NCI-H774 (cell line): ENCODE measurements at places on chromosomes 7 and 10.

GRCh38 chr7:81268551-81268950 is 349.7 kb upstream of the SEMA3C start:
- no peak for DNase-seq

GRCh38 chr7:102317231-102318059 is 30.8 kb downstream of the SH2B2 start:
- no peak for DNase-seq

DNA sequence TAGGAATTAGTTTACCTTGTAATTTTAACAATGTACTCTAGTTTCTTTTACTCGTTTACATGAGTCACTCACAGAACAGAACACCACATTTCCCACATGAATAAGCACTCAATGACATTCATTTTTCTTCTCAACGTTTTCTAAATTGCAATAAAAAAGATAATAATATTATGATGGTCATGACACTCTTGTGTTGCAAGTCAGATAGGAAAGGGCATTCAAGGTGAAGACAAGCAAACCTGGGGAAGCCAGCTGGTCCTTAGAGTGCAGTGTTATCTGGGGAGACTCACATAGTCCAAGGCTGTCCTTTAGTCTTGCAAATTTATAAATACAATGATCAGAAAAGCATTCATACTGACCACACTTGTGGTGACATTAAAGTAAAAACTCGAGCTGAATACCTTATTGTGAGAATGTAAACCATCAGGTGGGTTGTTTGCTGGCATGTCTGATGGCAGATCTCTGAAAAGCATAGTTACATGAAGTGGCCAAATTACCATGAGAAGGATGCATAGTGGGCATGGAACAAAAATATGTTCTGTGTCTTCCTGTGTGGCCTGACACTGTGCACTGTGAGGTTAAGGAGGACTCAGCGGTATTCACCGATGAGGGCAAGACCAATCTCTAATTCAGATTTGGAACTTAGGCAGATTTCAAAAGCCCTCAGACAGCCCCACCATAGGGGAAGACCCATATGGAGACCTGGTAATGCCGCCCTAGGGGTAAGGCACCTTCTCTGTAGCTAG is 158.9 kb upstream of the ASAH2 start:
- no peak for DNase-seq

DNA sequence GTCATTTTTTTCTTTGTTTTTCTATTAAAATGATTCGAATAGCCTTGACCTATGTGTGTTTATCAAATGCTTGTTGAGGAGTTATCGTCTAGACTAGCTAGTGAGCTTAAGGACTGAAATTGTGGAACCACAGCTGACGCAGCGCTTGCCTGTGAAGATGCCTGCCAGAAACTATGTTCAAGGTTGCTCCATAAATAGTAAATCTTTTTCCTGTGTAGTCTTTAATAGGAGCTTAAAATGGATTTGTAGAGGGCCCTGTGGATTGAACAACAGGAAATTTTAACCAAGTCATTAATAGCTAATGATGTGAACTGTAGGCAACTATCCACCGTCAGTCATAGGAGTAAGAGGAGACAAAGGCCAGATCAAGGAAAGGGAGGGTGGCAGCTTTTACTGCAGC is 145.1 kb downstream of the GNAI1 start:
- DNase-seq: no peak

- no peak for DNase-seq
Measured at GRCh38 chr10:82278401-82279182, 403.6 kb downstream of the NRG3 start.

GRCh38 chr7:13106513-13106912 is 419.1 kb downstream of the ARL4A start:
- DNase-seq: no peak

GRCh38 chr7:71251706-71252105 is 119.8 kb downstream of the GALNT17 start:
- no peak for DNase-seq

DNA sequence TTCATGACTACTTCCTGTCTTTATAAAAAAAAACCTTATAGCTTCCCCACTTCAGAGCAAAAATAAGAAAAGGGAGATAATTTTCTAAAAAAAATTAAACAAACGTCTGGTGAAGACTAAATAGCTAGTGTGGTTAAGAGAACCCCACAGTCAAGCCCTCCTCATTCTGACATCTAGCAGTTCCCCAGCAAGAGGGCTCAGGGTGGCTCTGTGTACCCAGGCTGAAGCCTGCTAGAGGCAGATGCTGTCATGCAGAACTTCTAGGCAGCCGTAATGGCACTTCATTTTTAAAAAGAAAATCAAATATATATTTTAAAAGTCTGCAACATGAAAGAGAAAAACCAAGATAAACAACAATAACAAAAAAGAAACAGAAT is 223.1 kb upstream of the KLF14 start:
- no peak for DNase-seq

DNA sequence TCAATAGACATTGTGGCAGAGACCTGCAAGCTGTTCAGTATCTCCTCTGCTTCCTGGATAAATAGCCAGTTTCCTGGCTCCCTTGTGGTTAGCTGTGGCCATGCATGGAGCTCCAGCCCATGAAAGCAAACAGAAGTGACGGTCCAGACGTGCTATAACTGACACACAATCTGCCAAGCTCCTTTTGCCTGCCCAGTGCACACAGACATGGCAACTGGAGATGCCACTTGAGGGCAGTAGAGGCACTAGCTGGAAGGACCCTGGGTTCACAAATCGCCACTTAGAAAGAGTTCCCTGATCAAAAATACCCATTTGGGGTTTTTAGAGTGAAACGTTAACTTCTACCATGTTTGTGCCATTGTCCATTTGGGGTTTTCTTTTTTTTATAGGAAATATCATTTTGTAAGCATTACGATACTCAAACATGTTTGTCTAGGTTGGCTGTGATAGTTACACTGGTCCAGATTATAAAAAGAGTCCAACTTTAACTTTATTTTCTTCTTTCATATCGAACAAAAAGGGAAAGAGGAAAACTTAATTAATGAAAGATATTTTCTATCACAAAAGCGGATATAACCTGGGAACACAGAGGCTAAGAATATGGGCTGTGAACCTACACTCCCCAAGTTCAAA is 31.3 kb downstream of the KIN start:
- no peak for DNase-seq

DNA sequence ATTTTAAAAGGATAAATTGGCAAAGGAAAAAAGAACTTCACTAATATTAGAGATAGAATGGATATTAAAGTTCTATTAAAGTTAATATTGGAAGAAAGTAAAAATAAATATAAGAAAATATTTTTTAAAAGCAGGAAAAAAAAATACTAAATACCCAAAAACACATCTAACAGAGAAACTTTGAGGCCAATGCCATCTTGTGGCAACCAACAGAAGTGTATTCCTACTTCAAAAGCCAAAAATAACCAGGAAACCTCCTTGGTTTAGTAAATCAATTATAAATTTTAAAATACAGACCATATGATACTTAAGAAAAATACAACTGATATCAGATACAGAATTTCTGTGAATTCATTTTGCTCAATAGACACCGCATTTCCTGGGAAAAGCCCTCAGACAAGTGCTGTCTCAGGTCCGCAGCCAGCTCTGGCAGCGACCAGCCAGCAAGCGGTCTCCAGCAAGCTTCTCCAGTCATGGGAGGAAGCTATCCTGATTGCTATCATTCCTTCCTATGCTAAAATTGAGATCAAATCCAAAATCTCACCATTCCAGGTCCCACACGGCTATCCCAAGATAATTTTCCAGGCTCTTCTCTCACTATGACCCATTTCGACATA is 65.3 kb downstream of the LMBR1 start:
- no peak for DNase-seq

DNA sequence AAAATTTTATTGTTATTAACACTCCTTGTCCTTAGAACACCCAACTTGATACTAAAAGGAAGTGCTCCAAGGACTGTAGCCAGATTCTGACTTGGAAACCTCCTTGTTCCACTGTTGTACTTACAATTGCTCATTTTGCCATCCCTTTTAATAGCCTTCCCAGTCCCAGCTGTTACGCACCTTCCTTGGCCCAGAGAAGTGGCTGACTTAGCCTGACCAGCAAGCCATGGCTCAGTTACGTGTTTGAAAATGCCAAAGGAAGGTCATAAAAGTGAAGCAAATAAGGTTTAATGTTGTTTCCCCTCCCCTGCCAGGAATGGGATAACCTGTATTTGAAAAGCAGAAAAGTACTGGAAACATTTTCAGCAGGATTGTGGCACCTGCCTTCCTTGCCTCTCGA is 3.7 kb upstream of the ANKRD1 start:
- no peak for DNase-seq

- no peak for DNase-seq
Measured at GRCh38 chr7:92735707-92736106, 100.7 kb downstream of the CDK6 start.

GRCh38 chr7:5384618-5385017 is 39.0 kb downstream of the TNRC18 start:
- no peak for DNase-seq

- no peak for DNase-seq
Measured at GRCh38 chr7:2001601-2002442, 230.9 kb downstream of the MAD1L1 start.

GRCh38 chr7:150788474-150789269 is 11.5 kb downstream of the TMEM176B start:
- no peak for DNase-seq

- DNase-seq: no peak
Measured at GRCh38 chr7:146768957-146769356, 652.4 kb downstream of the CNTNAP2 start.

DNA sequence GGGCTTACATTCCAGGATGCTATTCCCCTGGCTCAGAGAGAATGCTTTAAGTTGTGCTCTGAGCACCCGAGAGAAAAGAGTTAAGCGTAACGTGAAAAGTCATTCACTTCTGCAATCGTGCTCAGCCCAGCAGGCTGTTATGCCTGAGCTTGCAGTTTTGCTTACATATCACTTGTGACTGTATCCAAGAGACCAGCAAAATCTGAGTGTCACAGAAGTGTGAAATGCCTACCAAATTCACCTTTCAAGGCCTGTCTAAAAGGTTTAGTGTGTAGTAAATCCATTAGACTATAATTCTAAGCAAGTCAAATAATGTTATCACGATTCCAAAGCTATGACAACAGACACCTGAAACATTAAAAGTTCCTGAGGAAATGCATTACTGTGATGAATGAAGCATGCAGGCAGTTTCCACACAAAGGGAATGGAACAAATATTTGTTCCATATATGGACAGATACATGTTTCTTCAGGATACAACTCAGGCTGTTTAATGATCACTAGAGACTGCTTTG is 20.1 kb downstream of the ITGB1 start:
- DNase-seq: no peak

DNA sequence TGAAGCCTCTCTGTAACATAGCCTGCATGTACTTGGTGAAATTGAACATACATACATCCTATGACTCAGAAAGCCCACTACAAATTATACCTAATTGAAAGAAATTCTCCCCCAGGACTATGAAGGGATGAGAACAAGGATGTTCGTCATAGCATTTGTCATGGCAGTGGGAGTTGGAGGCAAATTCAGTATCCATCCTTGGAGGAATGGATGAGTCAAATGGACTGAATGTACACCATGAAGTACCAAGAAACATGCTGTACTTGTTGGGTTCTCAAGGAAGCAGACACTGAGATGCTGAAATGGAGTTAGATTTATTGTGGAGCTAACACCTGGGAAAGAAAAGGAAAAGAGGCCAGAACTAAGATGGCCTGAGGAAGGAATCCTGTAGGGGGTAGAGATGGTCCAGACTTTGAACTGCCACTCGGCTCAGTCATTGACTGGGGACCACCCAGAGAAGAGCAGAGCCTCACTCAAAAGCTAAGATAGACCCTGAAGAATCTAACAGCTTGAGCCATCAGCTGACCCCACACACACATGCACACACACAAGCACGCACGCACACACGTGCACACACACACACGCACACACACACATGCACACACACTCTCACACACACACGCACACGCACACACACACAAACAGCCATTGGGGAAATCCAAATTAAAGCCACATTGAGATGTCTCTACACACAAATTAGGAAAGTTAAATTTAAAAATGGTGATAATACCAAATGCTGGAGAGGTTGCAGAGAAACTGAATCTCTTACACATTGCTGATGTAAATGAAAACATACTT is 22.3 kb downstream of the AOC1 start:
- DNase-seq: no peak

- DNase-seq: no peak
Measured at GRCh38 chr7:89027781-89028180, 232.2 kb upstream of the TEX47 start.

- no peak for DNase-seq
Measured at GRCh38 chr7:150784954-150785353, 15.2 kb downstream of the TMEM176B start.

DNA sequence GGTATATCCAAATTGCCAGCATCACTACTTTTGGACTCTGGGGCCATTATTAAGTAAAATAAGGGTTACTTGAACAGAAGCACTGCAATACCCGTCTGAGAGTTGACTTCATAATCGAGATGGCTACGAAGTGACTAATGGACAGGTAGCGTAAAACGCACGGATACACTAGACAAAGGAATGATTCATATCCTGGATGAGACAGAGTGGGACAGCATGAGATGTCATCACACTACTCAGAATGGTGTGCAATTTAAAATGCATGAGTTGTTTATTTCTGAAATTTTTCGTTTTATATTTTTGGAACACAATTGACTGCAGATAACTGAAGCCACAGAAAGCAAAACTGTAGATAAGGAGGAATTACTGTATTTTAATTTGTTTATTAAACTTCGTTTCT is 421.5 kb upstream of the LRGUK start:
- DNase-seq: no peak

- DNase-seq: no peak
Measured at GRCh38 chr7:1289666-1290025, 57.0 kb downstream of the UNCX start.

- no peak for DNase-seq
Measured at GRCh38 chr10:93138113-93138870, 64.6 kb downstream of the CYP26A1 start.

DNA sequence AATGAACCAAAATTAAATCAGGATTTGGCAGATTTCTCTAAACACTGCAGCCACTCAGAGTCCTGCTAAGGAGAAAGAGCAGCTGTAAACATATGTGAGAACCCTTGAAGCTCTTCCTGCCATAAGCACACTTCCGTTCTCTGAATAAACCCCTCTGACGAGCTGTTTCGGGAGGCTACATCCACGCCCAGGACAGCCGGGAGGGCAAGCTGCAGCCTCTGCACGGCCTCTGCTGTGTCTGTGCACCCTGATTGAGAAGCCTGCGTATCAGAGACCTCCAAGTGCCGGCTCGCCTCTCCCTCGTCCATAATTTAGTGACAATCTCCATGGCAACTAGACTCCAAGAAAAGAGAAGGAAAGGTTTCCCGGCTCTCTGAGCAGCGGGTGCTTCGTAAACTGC is 114.4 kb downstream of the PTPRN2 start:
- no peak for DNase-seq
